ENCODE measurements at places on chromosomes 3 and 15.

- no peak for DNase-seq
These were observed 62.3 kb upstream of the ARHGEF3 start for GRCh38 chr3:56864090-56864489.

- no peak for DNase-seq
These were observed 698 bp downstream of the MELTF start for GRCh38 chr3:197028728-197029510.

DNA sequence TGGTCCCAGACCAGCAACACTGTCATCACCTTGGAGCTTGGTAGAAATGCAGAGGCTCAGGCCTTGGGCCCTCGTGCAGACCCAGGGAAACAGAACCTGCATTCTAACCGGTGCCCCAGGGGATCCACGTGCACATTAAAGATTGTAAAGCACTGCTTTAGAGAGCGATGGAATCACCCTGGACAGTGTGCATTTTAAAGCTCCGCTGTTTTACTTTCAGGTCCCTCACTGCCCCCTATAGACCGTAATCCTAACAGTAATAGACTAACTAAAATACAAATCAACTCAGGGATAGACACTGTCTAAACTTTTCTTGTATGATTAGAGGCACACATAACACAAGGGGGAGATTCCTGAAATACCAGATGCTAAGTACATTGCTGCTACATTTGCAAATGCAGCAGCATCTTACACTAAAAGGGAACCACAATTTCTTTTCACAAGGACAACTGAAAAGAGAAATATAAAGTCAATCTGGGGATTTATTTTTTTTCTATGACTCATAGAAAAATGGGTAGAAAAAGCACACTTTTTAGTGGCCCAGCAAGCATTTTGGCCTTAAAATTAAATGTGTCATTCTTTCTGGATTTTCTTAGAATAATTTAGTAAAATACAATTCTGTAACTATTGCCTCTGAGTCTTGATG lies 10.5 kb upstream of the SH3GL3 start:
- no peak for DNase-seq

- no peak for DNase-seq
These were observed 71.7 kb upstream of the TMEM115 start for GRCh38 chr3:50430950-50431435.
